ENCODE measurements at places on chromosomes 4 and X.

- no peak for DNase-seq
These were observed 60.9 kb downstream of the GLRA2 start for GRCh38 chrX:14590216-14590615.

- DNase-seq, result no peak
These were observed 96.9 kb upstream of the PSAPL1 start for GRCh38 chr4:7531640-7531994.

DNA sequence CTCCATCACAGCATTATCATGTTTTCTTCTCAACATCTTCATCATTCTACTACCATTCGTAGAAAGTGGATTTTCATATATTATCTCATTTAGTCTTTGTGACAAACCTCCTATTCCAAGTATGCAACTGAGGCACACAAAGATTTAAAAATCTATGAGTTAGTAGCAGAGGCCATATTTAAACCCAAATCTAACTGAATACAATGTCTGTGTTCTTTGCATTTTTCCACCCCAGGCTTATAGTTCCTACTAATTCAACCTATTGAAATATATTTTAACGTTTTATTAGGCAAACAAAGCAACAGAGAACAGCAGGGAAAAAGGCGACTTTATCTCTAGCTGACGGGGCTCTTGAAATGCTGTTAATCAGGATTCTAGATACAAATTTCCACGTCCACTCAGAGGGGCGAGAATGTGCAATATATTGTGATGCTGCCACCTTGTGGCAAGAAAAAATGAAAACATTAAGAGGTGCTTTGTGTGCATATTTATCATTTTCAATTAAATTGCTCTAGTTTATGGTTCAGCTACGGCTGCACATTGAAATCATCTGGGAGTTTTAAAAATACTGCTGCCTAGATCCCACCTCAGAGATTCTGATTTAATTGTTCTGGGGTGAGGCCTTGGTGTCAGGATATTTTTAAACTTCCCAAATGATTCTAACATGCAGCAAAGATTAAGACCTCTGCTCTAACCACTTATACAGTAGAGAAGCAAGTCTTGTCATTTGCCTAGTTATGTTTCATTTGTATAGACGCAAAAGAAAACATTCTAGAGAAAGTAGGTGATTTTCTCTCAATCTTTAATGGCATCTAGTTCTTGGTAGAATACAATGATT, 315.9 kb downstream of the MAPK10 start:
- DNase-seq, result peak; percentile 19

- DNase-seq, result no peak
These were observed 123.7 kb downstream of the SPRY1 start for GRCh38 chr4:123520325-123520724.

DNA sequence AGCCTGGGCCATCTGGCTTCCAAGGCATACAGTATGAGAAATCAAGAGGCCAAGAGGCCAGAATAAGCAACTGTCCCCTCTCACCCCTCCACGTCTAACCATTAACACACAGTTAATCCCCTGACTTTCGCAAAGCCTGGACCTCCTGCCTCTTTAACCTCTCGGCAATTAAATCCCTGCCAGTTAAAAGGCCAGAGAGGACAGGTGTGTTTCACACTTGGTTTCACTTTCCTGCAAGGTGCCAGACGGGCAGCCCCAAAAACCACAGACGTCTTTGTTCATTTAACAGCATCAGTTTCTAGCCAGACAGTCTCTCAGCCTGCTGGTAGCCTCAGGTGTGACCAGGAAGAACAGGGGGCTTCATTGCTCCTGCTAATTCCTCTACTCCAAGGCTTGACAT, 91.1 kb upstream of the KIT start:
- no peak for DNase-seq

- DNase-seq, result no peak
These were observed 8.7 kb upstream of the PJA1 start for GRCh38 chrX:69173906-69174305.

GRCh38 chr4:173450281-173450680, 51.4 kb upstream of the SCRG1 start:
- no peak for DNase-seq

DNA sequence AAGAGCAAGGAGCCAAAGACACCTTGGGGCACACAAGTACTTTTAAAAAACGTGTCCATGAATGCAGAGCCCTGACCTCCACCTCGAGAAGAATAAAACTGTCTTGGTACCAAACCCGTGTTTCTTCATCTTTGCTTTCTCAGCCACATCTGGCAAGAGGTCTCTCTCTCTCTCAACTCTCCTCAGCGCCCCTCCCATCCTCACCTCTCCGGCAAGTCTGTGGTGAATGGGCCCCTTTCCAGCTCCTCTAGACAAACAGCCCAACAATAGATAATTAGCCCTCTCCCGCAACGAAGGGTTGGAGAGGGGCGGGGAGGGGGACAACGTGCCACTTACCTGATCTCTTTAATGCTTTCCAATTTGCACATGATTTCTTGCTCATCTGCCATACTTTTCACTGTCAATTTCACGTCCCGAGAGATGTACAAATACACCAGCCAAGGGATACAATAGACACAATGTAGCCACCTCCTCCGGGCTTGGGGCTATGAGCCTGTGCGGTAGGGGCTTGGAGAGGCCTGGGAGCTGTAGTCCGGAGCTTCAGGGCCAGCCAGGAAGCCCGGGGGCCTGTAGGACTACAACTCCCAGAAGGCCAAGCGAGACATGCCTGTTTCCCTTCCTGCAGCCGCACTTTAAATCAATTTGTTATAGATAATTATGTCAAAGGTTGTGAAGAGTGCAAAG, at the start of gene ZC4H2:
Gene ZC4H2, minus strand, starts transcription at position 462 of the 684 bp plus-strand sequence. Its CDS starts 73 bp downstream, at position 389.
- DNase-seq, result peak; percentile 77

DNA sequence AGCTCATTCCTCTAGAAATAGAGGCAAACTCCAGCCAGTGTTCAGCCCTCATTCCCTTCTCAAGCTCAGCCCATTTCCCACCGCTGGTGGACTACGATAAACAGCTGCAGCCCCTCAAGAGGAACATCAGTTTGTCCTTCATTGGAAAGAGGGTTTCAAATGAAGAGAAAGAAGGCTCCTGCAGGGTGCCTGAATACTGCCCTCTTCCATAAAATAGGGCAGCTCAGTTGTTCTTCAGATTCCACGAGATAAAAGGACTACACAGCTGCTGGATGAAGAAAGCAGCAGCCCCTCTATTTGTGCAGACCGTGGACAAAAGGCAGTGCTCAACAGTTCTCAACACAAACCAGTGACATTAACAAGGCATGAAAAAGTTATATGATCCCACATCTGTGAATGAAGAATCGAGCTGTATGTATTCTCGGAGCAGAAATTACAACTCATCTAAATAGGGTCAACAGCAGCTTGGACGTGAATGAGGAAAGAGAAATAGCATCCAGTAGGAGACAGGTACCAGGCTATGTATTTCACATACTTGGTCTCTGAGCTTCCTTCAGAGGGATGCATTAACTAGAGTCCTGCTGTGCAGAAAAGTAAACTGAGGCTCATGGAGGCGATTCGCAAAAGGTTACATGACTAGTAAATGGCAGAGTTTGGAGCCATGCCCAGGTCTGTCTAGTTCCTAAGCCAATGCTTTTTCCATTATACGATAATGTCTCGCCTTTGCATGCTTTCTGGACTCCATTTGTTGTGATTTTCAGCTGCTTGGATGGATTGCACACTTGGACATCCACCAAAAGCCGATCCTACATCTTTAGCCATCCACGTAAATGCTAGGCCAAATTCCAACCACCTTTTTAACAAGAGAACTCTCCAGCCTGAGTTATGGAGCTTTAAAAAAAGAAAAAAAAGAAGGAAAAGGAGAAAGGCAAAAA, 301.2 kb upstream of the PPARGC1A start:
- DNase-seq, result no peak

DNA sequence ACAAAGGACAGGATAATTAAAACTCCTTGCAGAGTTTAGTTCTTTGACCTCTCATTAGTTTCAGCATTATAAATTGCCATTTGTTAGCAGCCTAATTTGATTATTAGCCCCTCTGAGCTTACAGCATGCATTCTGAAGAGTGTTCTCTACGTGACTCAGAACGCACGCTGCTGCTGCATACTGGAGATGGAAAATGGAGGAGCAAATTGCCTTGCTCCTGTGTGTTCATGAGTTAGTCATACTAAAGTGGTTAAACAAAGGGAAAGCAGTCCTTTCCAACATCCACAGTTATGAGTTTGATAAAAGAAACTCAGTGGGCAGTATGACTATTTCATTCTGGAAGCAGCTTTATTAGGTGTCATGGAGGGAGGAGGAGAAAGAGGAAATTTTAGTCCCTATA, 922.5 kb downstream of the RPA4 start:
- no peak for DNase-seq

- DNase-seq, result no peak
These were observed 85.9 kb downstream of the PRKX start for GRCh38 chrX:3627594-3627993.
